ENCODE measurements at places on chromosomes 5 and 9.

- DNase-seq, result peak; percentile 65
Measured at GRCh38 chr9:76608575-76609273, 149.7 kb downstream of the GCNT1 start.

DNA sequence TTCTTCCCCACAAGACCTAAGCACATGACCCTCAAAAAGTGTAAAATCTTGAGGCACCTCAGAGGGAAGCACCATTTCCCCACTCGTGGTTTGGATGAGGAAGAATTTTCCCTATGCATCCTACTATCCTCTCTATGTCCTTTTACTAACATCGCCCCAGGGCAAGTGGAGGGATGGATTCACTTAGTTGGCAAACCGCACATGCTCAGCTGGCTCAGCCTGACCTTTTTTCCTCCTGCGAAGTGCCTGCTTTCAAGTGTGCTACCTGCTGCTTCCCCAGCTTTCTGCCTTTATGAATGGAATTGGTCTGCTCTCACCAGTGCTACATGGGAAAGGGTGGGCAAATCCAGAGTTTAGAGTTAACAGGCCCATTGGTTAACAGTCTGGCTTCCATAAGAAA, 56.6 kb upstream of the IFNK start:
- no peak for DNase-seq

GRCh38 chr9:93221044-93221443, 37.1 kb downstream of the WNK2 start:
- DNase-seq, result no peak

DNA sequence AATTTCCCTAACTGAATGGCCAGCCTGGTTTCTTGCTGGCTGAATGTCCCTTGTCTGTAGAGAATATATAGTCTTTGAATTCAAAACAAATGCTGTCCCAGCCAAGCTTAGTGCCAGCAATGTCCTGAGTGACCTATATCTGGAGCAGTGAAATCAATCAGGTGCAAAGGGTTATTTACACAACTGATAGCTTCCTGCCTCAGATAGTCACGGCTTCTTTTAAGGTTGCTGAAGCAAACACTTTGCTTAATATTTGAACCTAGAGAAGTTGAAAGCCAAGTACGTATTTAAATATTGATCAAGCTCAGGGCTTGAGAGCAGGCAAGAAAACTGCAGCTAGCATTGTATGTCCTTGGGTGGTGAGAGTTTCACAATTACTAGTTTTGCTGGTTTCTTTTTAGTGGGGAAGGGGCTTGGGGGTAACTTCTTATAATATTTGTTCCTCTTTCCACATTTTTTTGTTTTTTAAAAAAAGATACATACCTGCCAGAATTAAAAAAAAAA, 2.0 kb upstream of the ARHGEF28 start:
- DNase-seq, result no peak

GRCh38 chr9:120916588-120916987, 10.0 kb downstream of the TRAF1 start:
- no peak for DNase-seq
